ENCODE measurements at places on chromosomes 4 and X.
A peak's percentile ranks its signal among the peaks of the same experiment; 100 is the strongest.

DNA sequence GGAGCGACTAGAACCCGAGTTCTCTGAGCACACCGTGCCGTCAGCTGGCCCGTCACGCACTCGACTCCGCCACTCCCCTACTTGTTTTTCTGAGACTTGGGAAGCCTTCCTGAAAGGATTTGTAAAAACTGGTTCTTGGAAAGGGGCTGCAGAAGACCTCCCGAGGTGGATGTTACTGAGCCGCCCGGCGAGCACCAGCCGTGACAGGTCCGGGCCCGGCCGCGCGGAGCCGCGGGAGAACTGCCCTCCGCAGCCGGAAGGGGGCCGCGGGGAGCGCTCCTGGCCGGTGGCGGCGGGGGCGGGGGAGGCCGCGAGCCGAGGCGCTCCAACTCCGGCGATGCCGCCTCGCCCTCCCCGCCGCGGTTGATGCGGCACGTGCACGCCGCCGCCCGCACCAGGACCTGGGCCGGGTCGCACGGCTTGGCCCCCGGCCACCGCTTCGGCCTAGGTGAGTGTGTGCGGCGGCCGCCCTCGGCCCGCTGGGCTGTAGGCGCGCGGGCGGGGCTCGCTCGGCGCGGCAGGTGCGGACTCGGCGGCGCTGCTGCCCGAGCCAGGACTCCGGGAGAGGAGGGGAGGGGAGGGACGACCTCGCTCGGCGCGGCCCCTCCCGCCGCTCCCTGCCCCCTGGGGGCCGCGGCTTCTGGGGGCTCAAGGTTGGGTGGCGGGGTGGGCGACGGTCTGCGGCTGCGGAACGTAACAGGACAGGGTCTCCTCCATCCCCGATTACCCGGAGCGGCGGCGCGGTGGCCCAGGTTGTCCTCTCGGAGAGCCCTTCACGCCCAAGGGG lies 1.7 kb downstream of the SPRY1 start:
- no peaks in the 10 kb centered on the region for H3K4me1 ChIP-seq
- peak; percentile 83 for DNase-seq
- H3K27ac ChIP-seq: peak overlapping the region; percentile 78
- peaks cover 5% of the 10 kb centered on the region for H3K36me3 ChIP-seq
- H3K4me3 ChIP-seq: peak overlapping the region; percentile 83

- H3K27me3 ChIP-seq: no peaks in the 10 kb centered on the region
- no peaks in the 10 kb centered on the region for H3K36me3 ChIP-seq
- H3K4me1 ChIP-seq: no peaks in the 10 kb centered on the region
- H3K4me3 ChIP-seq: no peak overlapping the region
Measured at GRCh38 chrX:153774576-153775292, 6.1 kb upstream of the SRPK3 start.

DNA sequence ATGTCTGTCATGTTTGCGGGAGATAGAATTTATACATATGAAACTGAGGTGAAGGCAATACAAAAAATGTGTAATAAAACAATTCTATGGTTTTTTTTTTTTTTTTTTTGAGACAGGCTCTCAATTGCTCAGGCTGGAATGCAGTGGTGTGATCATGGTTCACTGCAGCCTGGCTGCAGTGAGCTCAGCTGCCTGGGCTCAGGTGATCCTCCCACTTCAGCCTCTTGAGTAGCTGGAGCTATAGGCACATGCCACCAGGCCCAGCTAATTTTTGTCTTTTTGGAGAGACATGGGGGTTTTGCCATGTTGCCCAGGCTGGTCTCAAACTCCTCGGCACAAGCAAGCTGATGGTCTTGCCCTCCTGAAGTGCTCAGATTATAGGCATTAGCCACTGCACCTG lies 10.1 kb downstream of the RADX start:
- no peak overlapping the region for H3K4me3 ChIP-seq
- no peaks in the 10 kb centered on the region for H3K36me3 ChIP-seq
- H3K27me3 ChIP-seq: no peaks in the 10 kb centered on the region
- DNase-seq: peak; percentile 1
- no peak overlapping the region for H3K27ac ChIP-seq
- no peaks in the 10 kb centered on the region for H3K4me1 ChIP-seq

GRCh38 chr4:99790796-99791617 lies 25.6 kb upstream of the DAPP1 start:
- H3K27ac ChIP-seq: no peak overlapping the region
- no peaks in the 10 kb centered on the region for H3K4me1 ChIP-seq
- DNase-seq: no peak
- no peak overlapping the region for H3K4me3 ChIP-seq
- no peaks in the 10 kb centered on the region for H3K36me3 ChIP-seq

- no peaks in the 10 kb centered on the region for H3K36me3 ChIP-seq
- H3K27me3 ChIP-seq: no peaks in the 10 kb centered on the region
- DNase-seq: no peak
- no peak overlapping the region for H3K27ac ChIP-seq
- H3K4me1 ChIP-seq: peaks cover 2% of the 10 kb centered on the region
Measured at GRCh38 chr4:90833706-90834105, 706.5 kb downstream of the CCSER1 start.

DNA sequence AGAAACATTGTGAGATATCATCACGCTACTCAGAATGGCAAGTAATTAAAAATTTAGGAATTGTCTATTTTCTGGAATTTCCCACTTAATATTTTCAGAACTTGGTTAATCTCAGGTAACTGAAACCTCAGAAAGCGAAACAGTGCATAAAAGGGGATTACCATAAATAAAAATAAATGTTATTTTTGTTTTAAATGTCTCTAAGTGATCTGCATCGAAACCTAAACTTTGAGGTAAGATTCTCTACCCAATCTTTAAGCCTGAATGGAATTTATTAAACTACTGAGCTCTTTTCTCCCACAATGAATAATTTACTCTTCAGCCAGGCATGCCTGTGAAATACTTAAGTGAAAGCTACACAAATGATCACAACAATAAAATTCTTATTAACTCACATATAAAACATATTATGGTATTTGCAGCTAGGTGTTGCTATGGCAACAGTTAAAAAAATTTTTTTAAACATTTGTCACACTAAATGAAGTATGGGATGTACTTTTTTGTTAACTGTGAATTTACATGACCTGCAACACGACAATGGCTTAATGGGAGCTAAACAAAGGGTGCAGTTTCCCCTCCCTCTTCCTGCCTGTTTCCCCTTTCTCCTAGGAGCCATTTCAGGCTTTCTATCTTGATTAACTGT lies 220.2 kb upstream of the PRPS2 start:
- no peak overlapping the region for H3K4me3 ChIP-seq
- no peaks in the 10 kb centered on the region for H3K27me3 ChIP-seq
- H3K27ac ChIP-seq: no peak overlapping the region
- H3K36me3 ChIP-seq: no peaks in the 10 kb centered on the region
- no peak for DNase-seq

DNA sequence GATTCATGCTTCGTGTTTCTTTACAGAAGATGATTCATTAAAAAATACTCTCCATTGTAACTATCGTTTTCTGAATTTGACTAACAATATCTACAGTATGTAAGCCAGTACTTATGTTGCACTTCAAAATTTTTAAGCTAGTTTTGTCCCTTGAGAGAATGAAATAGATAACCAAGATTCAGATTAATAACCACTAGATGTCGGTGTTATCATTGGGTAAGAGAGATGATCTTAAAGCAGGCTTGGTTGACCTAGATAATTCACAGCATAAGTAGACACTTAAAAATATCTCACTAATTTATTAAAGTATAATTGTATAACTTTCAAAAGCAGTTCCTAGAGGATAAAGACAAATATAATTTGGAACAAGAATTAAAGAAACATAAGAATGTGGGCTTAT lies 430.9 kb downstream of the C4orf33 start:
- DNase-seq: peak; percentile 15
- H3K27me3 ChIP-seq: no peaks in the 10 kb centered on the region
- H3K36me3 ChIP-seq: no peaks in the 10 kb centered on the region
- no peaks in the 10 kb centered on the region for H3K4me1 ChIP-seq
- no peak overlapping the region for H3K27ac ChIP-seq
- no peak overlapping the region for H3K4me3 ChIP-seq

- no peak overlapping the region for H3K27ac ChIP-seq
- no peaks in the 10 kb centered on the region for H3K36me3 ChIP-seq
- H3K4me3 ChIP-seq: no peak overlapping the region
- H3K27me3 ChIP-seq: no peaks in the 10 kb centered on the region
- H3K4me1 ChIP-seq: no peaks in the 10 kb centered on the region
Measured at GRCh38 chr4:55013431-55013955, 111.9 kb downstream of the KDR start.

GRCh38 chr4:64895031-64895430 lies 485.8 kb upstream of the TECRL start:
- no peaks in the 10 kb centered on the region for H3K36me3 ChIP-seq
- no peak overlapping the region for H3K27ac ChIP-seq
- H3K4me3 ChIP-seq: no peak overlapping the region

DNA sequence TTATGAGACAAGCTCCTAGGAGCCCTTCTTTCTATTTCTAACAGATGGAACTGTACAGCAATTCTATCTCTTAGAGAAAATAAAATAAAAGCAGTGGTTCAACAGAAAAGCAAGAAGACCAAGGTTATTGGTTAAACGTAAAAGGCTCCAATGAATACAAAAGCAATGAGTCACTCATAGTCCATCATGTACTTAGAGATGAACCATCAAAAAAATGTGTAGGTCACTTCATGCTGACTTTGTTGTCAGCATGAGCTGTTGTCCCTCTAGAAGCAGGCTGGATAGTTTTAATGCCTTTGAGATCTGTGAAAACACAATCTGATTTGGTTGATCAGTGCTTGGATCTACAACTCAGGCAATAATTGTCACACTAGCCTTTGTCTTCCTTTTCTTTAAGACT lies 378.6 kb upstream of the ANXA10 start:
- H3K27me3 ChIP-seq: no peaks in the 10 kb centered on the region
- H3K27ac ChIP-seq: no peak overlapping the region
- H3K4me1 ChIP-seq: no peaks in the 10 kb centered on the region
- DNase-seq: no peak
- no peaks in the 10 kb centered on the region for H3K36me3 ChIP-seq

- H3K36me3 ChIP-seq: no peaks in the 10 kb centered on the region
- DNase-seq: no peak
Measured at GRCh38 chrX:20382518-20383297, 116.0 kb upstream of the RPS6KA3 start.

GRCh38 chr4:78634011-78634664 lies 82.6 kb downstream of the ANXA3 start:
- H3K4me3 ChIP-seq: no peak overlapping the region
- no peak for DNase-seq
- H3K36me3 ChIP-seq: no peaks in the 10 kb centered on the region
- no peak overlapping the region for H3K27ac ChIP-seq

GRCh38 chr4:89071311-89071710 lies 14.3 kb upstream of the FAM13A start:
- no peaks in the 10 kb centered on the region for H3K36me3 ChIP-seq
- H3K27ac ChIP-seq: no peak overlapping the region
- no peaks in the 10 kb centered on the region for H3K4me1 ChIP-seq
- H3K4me3 ChIP-seq: no peak overlapping the region
- DNase-seq: no peak

- no peaks in the 10 kb centered on the region for H3K27me3 ChIP-seq
- H3K4me3 ChIP-seq: no peak overlapping the region
- no peak overlapping the region for H3K27ac ChIP-seq
- H3K36me3 ChIP-seq: no peaks in the 10 kb centered on the region
- H3K4me1 ChIP-seq: no peaks in the 10 kb centered on the region
Measured at GRCh38 chr4:98222306-98222705, 38.9 kb upstream of the RAP1GDS1 start.

- no peaks in the 10 kb centered on the region for H3K36me3 ChIP-seq
- no peaks in the 10 kb centered on the region for H3K27me3 ChIP-seq
- DNase-seq: peak; percentile 33
- H3K27ac ChIP-seq: no peak overlapping the region
- H3K4me3 ChIP-seq: no peak overlapping the region
Measured at GRCh38 chrX:38458071-38458470, 103.3 kb upstream of the TSPAN7 start.

DNA sequence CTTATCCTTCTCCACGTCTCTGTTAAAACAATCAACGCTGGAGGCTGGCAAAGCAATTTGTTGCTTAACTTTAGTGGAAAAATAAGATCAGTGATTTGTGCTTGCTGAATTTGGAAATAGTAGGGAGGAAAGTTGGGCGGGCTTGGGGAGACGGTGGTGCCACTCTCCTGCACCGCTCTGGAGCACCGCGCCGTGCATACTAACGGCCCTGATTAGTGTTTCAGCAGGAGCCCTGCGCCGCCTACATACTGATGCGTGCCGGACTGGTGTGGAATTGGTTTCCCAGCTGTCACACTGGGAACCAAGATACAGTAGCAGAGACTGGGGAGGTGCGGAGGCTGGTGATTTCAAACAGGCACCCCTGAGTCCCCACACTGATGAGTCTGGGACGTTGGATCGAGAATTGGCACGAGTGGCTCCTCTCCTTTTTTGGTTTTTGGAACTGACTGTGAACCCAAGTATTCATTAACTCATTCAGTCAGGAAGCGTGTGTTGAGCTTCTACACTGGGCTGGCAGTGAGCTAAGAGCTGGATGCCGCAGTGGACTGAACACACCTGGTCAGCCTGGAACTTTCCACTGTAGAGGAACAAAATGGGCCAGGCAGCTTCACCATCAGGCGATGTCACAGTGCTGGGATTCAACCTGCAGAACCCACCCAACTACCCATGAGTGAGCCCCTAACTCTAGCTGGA lies 29.0 kb upstream of the PSAPL1 start:
- H3K4me1 ChIP-seq: no peaks in the 10 kb centered on the region
- no peaks in the 10 kb centered on the region for H3K27me3 ChIP-seq
- no peak overlapping the region for H3K27ac ChIP-seq

DNA sequence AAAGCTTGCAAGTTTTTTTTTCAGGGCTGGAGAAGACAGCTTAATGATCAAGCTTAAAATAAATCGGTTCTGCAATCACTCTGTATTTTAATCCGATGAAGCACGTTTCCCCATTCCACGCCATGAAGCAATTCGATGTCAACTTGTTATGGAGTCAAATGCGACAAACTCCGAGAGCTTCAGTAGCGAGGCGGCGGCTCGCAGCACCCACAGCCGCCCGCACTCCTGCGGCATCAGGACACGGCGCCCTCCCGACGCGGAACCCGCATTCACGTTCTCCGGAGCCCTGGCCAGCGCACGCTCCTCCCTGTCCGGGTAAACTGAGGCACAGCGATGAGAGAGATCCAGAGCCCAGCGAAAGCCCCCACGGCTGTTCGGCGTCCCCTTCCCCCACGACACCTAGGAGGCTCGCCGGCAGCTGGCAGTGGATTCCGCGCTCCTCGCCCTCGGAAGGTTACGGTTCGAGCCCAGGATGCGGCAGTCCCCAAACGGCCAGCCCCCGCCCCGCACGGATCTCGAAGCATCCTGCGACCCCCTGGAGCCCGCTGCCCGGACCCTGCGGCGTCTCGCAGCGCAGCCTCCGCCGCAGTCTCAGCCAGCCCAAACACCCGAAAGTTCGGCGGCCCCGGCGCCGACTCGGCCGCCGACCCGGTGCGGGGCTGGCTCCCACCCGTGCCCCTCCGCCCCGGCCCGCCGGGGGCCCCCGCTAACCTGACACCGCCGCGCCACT lies 507 bp downstream of the MFAP3L start:
- peaks cover 2% of the 10 kb centered on the region for H3K4me1 ChIP-seq
- DNase-seq: peak; percentile 40
- peak overlapping the region; percentile 28 for H3K27ac ChIP-seq
- peak overlapping the region; percentile 59 for H3K4me3 ChIP-seq
